Esophagus squamous epithelium (tissue), 5 donors: ENCODE measurements at places on chromosomes 16 and 17.

GRCh38 chr16:67234180-67234597, 7.3 kb downstream of the TMEM208 start:
- DNase-seq, result no peak

DNA sequence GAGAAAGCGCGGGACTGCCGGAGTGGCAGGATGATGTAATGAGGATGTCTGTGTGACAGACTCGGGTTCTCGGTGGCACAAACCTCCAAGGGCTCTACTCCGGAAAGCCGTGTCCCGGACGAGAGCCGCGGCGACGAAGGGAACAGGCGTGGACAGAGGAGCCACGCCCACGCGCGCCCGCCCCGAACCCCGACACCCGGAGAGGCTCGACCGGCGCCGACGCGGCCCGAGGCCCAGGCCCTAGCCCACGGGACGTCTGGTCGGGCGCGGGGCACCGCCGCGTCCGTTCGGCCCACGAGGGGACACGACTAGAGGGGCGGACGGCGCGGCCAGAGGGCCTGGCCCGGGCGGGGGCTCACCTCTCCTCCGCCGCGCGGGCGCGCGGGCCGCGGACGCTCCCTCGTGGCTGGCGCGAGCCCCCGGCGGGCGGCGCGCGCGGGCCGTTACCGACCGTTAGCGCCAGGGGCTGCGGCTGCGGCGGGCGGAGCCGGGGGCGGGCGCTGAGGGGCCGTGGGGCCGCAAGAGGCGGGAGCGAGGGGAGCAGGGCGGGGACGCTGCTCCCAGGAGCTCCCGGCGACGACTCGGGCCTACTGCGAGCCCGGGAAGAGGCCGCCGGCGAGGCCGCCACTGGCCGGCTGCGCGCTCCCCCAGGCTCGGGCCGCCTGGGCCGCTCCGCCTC, 2.1 kb upstream of the IRX5 start:
- no peak for DNase-seq

DNA sequence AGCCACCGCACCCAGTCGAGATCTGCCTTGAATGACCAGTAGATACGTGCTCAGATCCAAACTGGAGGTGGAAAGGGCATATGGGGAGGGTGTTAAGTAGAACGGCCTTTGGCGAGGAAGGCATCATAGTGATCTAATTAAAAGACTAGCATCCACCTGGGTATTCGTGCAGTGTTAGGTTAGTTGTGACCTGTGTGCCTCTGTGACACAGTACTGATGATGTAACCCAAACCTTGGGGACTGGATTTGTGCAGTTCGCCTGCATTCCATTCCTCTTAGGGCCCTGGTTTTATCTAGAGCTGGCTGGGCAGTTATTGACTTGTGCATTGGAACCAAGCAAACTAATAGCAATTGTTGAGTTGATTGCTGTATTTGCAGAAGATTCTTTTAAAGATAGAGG, 47.9 kb downstream of the SNX29 start:
- no peak for DNase-seq

DNA sequence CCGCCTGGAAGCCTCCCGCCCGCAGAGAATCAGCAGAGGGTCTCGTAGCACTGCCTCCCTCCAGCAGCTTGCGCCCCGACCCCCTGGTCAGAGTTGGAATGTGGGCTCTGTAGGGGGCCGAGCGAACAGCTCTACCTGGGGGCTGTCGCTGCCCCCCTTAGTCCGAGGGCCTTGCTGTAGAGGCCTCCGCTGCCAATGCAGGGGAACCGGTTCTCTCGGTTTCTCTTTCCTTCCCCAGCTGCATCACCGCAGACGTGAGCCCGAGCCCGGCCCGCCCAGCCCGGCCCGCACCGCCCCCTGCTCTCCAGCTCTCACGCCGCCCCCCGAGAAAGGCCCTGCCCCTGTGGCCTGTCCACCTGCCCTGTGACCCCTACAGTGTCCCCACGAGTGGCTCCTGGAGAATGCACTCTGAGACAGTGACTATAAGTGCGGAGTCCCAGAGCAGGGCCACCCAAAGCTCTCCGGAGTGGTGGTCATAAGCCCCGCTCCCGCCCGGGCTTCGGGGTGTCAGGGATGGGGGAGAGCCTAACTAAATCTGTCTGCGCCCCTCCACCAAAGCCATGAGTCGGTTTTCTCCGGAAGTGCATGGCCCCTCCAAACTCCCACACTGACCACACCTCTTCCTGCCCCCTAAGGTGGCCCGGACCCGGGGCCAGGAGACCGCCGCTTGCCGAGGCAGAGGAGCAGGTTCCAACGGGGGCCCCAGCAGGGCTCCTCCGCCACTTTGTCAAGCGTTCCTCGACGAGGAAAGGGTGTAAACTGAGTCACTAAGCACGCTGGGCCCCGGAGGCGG, 1.7 kb downstream of the ARHGAP27 start:
- no peak for DNase-seq

DNA sequence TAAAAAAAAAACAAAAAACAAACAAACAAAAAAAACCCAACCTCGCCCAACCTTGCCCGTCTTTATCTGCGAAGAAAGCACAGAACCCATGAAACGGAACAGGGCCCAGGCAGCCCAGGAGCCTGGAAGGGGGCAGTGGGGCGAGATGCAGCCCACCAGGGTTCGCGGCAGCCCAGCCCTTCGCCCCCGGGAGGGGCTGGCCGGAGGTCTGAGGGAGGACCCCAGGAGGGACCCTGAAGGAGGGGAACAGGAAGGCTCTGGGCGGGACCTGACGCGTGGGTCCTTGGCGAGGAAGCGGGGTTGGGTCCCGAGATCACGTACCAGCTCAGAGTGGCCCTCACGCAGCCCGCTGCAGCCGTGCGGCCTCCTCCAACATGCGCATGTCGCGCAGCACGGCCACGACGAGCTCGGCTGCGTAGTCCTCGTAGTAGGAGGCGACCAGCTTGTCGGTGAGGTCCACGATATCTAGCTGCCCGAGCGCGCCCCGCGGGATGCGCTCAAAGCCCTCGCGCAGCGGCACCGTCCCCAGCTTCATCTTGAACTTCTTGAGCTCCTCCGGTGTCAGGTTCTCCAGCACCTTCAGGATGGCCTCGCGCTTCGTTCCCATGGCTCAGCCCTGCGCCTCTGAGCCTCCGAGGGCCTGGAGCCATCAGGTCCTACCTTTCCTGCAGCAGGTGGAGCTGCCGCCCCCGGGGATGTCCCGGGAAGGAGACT, at the start of gene PYDC1:
PYDC1 (minus strand) TSS at position 714 of the 714 bp plus-strand sequence; CDS start at position 607, 107 bp downstream.
- DNase-seq, result no peak

DNA sequence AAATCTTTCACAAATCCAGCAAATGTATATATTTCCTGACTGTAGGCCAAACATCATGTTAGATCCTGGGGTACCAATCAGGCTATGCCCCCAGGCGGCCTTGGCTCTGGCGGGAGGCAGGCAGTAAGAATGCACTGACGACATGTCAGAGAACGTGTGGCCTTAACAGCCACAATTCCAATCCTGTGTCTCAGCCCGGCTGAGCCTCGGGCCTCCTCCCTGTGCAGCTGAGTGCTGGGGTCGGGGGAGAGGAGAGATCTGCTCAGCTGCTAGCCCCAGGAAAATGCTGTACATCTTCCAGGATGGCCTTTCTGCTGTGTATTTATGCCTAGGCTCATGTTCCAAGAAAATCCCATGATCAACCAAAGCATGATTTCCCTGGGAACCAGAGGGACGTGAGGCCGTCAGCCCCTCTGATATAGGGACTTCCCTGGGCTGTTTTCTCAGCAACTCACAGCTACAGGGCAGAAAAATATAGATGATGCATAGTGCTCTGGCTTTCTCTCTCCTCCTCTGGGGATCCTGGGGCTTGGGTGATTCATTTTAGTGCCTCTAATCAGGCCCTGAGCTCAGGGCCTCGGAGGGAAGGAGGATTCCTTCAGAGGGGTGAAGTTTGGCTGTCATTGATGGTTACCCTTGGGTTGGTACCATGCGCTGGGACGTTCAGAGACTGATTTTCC, 604.0 kb downstream of the HS3ST4 start:
- no peak for DNase-seq

- DNase-seq, result no peak
Observed at GRCh38 chr17:72297326-72298115, 176.7 kb downstream of the SOX9 start.

DNA sequence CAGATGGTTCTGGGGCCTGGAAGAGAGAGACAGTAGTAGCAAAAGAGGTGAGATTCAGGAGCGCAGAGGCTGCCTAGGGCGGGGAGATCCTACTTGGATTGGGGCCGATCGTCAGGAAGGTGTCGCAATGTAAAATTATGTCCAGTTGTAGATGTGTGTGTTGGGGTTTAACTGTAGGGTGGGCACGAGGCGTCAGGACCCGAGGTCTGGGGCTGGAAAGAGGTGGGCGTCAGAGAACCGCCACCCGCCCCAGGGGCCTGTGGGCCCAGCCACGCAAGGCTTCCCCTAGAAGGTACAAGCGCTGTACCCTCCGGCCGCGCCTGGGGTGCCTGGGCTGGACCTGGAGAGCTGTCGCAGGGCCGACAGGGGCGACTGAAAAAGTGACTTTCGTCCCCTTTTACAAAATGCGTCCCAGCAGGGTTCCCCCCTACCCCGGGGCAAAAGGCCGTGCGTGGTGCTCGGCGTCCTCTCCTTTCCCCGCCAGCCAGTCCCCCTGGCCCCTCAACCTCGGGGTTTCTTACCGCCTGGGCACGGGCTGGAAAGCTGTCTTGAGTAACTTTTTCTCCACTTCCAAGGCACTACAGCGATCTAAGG, 2.8 kb downstream of the IRX3 start:
- no peak for DNase-seq

DNA sequence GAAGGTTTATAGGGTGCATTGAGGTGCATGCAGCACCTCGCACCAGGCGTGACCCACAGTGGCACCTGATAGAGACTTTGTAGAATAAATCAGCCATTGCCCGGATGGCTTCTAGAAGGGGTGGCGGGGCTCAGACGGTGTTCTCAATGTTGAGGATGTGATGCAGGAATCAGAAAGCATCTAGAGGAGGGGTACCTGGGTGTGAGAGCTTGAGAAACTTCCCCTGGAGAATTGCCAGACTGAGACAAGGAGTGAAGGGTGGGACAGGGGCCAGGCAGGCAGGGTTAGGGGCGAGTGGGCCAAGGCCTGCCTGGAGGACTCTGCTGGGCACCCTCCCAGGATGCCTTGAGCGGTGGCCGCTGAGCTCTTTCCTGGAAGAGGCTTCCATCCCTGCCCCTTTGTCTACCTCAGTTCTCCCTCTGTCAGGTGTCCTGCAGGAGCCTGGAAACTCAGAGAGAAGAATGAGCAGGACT, 9.3 kb upstream of the ADGRG1 start:
- no peak for DNase-seq

DNA sequence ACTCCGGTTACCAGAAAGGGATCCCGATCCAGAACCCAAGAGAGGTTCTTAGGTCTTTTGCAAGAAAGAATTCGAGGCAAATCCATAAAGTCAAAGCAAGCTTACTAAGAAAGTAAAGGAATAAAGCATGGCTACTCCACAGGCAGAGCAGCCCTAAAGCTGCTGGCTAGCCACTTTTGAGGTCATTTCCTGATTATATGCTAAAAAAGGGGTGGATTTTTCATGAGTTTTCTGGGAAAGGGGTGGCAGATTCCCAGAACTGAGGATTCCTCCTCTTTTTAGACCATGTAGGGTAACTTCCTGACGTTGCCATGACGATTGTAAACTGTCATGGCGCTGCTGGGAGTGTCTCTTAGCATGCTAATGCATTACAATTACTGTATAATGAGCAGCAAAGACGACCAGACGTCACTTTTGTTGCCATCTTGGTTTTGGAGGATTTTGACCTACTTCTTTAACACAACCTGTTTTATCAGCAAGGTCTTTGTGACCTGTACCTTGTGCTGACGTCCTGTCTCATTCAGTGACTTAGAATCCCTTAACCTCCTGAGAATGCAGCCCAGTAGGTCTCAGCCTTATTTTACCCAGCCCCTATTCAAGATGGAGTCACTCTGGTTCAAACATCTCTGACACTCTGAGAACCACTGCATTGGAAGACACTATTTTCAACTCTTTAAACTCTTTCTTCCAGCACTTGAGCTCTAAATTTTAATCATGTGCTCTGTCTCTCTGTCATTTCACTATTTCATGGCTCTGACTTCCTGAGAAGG, 203.6 kb upstream of the CACNG3 start:
- DNase-seq, result no peak

- no peak for DNase-seq
Observed at GRCh38 chr16:10202649-10203048, 20.4 kb upstream of the GRIN2A start.

- no peak for DNase-seq
Observed at GRCh38 chr17:360092-360750, 7.6 kb upstream of the RPH3AL start.

GRCh38 chr17:50594892-50595291, 34.4 kb downstream of the CACNA1G start:
- DNase-seq, result no peak

GRCh38 chr17:79691931-79692330, 38.8 kb upstream of the ENPP7 start:
- no peak for DNase-seq

DNA sequence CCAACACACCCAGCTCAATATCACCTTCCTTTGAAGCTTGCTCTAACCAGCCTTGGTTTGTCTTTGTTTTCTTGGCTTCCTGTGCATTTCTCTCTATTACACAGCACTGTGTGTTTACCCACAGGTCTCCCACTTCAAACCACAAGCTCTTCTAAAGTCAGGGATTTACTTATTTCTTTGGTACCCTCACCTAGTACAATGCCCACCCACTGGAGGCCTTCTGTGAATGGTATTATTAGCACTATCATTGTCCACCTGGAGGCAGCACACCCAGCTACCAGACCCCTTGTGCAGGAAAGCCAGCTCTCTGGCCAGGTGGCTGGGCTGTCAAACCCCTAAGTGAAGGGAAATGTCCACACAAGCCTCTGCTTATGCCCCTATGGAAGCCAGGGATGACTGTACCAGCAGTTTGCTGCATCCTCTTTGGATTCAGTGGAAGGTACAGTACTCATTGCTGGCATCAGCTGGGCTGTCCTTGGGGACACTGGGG, 9.4 kb upstream of the TOP2A start:
- no peak for DNase-seq

GRCh38 chr17:39813631-39814030, 50.5 kb downstream of the IKZF3 start:
- no peak for DNase-seq

DNA sequence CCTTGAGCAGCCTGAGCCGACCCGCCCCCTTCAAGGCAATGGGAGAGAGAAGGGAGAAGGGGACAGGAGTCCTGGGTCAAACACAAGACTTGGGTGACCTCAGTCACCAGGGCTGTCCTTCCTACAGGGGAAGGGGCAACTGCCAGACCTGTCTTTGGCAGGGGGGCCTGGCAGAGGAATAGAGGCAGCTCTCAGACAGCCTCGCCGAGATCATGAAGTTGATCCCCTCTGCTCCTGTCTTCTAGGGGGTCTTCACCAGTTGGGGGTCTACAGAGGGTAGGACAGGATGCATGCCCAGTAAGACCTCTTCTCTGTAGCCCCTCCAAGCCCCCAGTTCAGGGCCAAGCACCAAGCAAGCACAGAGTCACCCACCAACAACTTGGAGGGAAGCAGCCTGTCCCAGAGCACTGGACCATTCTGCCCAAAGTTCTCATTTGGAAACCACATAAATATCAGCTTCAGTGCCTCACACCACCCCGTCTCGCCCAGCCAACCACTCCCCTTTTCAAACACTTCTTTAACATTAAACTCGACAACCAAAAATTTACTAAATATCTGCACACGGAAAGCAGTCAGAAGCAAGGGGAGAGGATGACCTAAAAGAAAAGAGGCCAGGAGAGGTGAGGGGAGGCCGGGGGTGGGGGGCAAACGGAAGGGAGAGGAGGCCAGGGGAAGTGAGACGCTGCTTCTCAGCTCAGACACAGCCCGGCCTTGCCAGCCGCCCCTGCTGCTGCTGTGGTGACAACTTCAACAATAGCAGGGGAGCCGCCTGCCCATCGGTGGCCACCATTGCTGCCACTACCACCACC, 7.7 kb downstream of the DOK4 start:
- no peak for DNase-seq

GRCh38 chr17:50091918-50092285, 3.2 kb upstream of the PDK2 start:
- DNase-seq, result no peak
